ENCODE measurements at places on chromosomes 7 and 10.

DNA sequence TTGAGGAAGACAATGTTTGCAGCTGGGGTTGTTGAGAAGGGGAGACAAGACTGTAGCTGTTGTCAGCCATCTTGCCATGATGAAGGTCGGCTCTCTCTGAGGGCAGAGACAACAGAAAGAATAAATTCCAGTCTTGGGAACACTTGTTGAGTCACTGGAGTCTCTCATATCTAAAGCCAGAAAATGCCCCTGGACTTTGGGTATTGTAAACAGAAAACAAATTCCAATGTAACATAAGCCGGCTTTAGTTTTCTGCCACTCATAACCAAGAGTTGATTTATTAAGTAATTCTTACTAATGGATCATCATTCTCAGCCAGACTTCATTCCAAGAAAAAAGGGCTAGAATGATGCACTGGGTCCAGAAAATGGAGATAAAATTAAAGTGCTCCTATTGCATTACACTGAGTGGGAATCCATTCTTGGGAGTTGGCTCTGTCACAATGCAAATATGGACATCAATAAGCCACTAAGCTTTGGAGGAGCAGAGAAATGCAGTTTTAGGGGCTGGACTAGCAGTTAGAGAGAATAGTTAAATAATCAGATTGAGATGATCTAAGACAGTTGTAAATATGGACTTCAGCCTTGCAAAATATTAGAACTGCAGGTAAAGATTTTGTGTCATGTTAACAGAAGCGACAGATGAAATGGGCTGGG is 78.9 kb downstream of the ADAM12 start:
- no peak for DNase-seq

DNA sequence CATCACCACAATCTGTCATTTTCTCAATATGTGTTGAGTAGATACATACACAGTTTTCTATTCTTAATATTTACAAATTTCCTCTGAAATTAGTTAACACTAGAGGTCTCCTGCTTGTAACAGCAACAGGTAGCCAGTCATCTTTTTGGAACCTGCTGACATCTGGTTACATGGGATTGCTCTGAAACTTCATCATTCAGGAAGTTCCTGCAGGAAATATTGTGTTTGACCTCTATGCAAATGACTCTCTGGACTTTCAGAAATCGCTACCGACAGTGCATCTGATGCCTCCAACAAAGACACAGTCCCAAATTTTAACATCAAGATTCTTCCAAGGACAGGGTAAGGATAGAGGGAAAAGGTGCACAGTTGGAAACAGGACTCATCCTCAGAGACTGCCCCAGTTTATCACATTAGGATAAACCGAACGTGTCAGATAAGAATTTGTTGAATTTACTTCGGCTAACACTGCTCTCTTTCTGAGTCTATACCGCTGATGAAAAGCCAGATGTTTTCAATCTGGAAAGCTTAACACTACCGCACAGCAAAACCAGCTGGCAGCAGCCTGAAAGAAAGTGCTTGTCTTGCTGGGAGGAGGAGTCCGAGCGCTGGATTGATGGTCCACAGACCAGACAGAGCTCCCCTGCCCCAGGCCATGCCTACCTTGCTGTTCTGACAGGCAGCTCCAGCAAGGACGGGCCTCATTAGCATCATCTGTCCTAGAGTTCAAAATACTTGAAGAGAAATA is 633.4 kb downstream of the PARD3 start:
- DNase-seq, result no peak

DNA sequence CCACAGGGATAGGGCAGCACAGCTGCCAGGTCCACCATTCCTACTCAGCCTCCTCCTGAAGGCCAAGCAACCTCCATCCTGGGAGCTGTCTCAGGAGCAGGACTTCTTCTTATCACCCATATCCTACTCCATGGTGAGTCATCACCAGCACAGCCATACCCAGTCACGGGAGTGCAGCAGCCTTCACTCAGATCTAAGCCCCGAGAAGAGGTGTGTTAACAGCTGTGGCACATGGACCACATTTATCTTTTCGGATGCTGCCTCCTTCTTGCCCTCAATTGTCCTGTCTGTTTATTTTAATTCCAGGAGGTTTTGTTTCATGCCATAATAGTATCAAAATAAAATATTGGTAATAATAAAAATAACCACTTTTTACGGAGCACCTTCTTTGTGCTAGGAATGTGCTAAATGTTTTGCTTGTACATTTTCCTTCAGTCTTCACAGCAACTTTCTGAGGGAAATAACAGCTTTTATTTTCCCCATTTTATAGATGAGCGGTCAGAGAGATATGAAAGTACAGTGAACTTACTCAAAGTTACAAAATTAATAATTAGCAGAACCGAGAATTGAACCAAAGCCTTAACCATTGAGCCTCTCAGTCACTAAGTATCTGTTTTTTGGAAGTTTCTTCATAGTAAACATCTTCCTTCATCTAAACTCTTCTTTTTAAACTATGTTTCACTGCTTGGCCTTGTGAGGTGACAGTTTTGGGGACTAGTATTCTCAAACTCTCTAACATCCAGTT is 2.5 kb upstream of the KEL start:
- no peak for DNase-seq

GRCh38 chr7:111388912-111389311 is 173.4 kb downstream of the IMMP2L start:
- DNase-seq, result no peak

- DNase-seq, result no peak
These were observed 455.7 kb upstream of the PFKP start for GRCh38 chr10:2611603-2612002.

- DNase-seq, result no peak
These were observed 87.9 kb downstream of the KIF20B start for GRCh38 chr10:89789188-89789877.

DNA sequence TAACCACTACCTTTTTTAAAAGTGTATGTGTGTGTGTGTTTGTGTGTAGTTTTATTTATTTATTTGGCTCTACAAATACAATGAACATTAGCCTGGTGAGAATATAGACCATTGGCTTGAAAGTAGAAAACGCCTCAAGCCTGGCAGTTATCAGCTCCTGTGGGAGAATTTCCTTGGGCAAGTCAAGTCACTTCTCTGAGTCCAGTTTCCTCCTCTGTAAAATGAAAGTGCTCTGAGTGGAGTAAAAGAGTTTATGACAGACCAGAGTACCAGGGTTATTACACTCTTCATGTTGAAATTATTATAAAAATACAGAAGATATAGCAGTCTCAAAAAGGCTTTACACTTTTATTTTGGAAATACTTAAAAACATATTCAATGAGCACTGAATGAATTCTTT is 10.1 kb upstream of the RHOBTB1 start:
- DNase-seq, result no peak

- DNase-seq, result no peak
These were observed 57.4 kb downstream of the MAP3K8 start for GRCh38 chr10:30491204-30491915.

- no peak for DNase-seq
These were observed 64.3 kb downstream of the PDGFA start for GRCh38 chr7:455110-455928.

DNA sequence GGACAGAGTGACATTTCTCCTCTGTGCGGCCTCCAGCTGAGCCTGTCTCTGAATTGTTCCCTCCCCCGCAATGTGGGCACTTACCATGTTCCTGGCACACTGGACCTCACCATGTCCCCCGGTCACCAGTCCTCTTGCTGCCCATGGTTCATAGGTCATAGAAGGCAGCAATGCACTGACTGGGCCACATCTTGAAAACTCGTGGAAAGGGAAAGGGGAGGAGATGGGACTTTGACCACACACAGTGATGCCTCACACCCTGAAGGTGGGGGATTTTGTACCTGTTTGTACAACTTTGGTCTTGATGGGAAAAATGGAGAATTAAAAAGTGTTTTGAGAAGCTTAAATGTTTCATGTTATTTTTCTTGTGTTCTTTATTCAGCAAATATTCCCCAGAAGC is 61.7 kb upstream of the LRGUK start:
- no peak for DNase-seq

- DNase-seq, result no peak
These were observed 76.6 kb downstream of the PTPRE start for GRCh38 chr10:127983344-127984100.

DNA sequence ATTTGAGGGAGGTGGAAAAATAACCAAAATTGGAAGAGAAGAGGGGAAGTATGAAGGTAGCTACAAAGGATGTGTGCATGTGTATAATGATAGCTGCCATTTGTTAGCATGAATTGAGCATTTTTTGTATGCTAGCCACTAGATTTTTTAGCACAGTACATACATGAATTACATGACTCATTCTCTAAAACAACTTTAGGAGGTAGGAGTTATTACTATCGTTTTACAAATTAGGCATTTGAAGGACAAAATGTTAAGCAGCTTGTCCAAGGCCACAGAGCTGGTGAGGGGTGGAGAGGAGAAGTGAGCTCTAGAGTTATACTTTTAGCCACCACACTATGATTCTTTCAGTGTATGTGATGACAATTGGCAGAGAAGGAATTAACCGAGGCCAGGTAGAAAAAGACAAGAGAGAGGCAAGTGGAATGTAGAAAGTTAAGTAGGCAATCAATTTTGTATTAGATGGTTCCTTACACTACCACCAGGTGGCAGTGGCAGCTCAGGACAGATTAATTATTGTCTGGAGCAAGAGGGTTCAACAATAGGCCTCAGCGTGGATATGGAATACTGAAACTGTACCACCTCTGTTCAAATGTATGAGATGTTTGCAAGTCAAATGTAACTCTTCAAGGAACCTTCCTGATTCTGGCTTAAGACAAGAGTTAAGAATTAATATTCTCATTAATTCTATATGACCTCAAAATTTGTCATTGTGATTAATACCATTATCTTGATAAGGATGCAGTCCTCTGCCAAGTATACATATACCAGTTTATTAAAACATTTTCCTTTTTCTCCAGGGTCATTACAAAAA is 128.0 kb downstream of the MBL2 start:
- peak; percentile 22 for DNase-seq

DNA sequence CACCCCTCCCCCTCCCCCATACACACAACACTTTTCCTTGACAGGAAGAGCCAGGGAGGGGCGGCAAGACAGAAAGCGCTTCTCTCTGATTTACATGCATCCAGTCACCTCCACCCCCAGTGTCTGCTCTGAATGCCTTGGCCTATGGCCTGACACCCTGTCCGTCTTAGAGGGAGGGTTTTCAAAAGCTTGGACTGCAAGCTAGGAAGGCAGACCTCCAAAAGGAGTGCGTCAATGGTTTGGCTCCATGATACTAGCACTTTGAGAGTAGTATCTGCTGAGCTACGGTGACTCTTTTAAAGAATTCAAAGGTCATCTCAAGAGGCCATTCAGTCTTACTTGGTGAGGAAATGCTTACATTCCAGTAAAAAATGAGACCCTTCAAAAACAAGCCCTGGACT is 20.3 kb upstream of the PAX2 start:
- no peak for DNase-seq

DNA sequence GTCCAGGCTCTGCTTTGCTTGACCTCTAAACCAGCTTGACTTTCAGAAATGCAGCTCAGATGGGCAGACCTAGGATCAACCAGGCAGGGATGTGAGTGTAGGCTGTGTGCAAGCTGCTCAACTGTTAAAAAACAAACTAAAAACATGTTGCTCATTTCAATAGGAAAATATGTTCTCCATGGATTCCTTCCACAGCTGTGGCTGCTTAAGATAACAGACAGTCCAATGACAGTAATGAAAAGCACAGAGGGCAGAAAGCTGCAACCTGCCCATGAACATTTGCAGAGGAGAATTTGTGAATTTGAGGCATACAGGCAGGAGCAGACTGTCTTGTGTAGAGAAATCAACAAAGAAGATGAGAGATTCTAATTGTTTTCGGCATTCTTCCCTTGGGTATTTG is 534.2 kb downstream of the CCSER2 start:
- DNase-seq, result no peak

GRCh38 chr7:150955519-150956394 is 22.4 kb downstream of the KCNH2 start:
- DNase-seq, result no peak

DNA sequence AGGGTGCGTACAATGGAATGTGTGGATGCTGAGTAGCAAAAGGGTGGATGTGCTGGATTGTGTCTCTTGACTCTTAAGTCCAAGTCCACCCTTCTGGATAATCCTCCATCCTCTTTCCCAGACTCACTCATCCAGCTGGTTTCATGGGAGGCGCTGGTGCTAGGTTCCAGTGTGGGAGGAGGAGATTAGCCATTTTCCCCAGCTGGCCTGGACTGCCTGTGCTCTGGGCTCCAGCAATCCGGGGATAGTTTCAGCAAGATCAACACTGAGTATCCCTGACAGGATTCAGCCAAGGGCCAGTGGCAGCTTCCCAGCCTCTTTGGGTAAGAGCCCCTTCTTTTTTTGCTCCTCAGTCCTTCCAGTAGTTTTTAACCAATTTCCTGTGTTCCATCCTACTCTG is 21.6 kb upstream of the TRIL start:
- no peak for DNase-seq

DNA sequence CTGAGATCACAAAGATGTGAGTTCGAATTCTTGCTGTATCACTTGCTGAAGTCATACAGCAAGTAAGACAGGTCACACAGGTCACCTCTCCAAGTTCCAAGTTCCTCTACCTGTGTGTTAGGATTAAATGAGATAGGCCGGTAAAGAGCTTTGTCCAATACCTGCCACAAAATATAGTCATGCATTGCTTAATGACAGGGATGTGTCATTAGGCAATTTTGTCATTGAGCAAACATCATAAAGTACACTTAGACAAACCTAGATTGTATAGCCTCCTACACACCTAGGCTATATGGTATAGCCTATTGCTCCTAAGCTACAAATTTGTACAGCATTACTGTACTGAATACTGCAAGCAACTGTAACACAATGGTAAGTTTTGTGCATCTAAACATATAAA is 469.4 kb downstream of the KCNMA1 start:
- DNase-seq, result no peak

GRCh38 chr10:10798102-10798863 is 219.4 kb upstream of the CELF2 start:
- DNase-seq, result no peak

DNA sequence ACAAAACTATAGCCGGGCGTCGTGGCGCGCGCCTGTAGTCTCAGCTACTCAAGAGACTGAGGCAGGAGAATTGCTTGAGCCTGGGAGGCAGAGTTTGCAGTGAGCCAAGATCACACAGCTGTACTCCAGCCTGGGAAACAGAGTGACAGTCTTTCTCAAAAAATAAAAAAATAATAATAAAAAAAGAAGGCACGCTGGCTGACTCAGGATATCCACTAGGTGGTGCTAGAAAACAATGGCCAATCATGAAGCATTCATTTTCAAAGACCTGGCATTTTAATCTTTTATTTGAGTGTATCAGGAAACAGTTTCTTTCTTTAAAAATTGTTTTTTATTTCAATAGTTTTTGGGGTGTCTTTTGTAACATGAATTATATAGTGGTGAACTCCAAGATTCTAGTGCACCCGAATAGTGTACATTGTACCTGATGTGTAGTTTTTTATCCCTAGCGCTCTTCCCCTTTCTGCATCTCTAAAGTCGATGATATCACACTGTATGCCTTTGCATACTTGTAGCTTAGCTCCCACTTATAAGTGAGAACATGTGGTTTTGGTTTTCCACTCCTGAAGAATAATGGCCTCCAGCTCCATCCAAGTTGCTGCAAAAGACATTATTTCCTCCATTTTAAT is 88.6 kb downstream of the LYZL1 start:
- DNase-seq, result no peak

GRCh38 chr10:13529714-13529973 is 830 bp upstream of the BEND7 start:
- no peak for DNase-seq
